Activated naive CD8-positive, alpha-beta T cell treated with anti-CD3 and anti-CD28 coated beads for 36 hours (primary cell): ENCODE measurements at places on chromosomes 5 and 9. TPM values are rescaled to one million over a fixed set of nuclear protein-coding genes. Genes with fewer than 3 reads are reported as not detected.

Gene RBM18
- total RNA-seq = 35.1 TPM

Gene MYOT
- total RNA-seq = not detected

DNA sequence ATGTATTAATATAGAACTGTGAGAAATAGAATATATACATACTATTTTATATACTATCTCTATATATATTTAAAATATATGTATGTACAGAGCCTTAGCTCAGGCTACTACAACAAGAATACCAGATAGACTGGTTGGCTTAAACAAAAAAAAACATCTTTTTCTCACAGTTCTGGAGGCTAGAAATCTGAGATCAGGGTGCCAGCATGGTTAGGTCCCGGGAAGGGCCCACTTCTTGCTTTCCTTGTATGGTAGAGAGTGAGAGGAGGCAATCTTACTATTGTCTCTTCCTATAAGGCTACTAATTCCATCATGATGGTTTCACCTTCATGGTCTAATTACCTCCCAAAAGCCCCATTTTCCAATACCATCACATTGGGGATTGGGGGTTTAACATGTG is 613.0 kb downstream of the ZNF608 start:
- no peak for DNase-seq

DNA sequence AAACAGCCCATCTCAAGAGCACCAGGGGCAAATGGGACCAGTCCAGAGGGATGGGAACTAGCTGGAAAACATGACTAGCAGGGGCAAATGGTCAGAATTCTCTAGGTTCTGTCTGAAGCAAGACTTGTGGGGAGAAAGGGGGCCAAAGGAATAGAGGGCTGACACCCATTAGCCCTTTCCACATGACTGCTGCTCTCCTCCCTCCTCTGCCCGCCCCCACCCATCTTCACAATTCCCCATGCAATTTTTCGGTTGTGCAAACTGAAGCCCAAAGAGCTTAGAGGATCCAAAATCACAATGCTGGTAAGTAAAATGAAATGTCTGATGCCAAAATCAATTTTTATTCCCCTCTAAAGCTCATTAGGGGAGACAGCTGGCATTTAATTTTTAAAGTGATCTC is 207.1 kb downstream of the DCP2 start:
- no peak for DNase-seq

DNA sequence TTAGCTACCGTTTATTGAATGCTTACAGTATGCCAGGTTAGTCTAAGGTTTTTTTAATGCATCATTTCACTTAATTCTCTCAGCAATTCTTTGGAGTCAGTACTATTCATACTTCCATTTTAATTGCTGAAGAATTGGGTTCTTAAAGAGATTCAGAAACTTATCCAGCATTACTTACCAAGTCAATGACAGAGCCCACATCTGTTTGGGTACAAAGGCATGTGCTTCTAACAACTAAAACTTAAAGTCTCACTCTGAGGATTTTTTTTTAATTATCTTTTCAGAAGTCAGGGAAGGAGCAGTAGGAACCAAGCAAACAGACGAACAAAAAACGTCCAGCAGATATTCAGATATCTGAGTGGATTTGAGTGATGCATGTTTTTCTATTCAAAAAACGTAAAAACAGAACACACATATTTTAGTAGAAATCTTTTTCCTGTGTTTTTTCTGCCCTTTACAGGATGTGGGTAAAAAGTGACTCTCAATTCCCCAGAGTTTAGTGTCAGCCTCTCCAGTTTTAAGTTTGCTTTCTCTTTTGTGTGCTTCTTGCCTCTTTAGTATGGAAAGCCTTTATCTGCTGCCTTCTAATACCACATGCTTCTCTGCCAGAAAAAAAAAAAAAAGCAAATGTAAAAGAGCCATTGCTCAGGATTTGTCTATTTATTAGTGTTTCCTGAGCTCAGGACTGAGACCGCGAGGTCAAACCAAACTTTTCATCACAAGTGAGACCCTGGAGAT is 118.0 kb downstream of the PRKACG start:
- DNase-seq = no peak

DNA sequence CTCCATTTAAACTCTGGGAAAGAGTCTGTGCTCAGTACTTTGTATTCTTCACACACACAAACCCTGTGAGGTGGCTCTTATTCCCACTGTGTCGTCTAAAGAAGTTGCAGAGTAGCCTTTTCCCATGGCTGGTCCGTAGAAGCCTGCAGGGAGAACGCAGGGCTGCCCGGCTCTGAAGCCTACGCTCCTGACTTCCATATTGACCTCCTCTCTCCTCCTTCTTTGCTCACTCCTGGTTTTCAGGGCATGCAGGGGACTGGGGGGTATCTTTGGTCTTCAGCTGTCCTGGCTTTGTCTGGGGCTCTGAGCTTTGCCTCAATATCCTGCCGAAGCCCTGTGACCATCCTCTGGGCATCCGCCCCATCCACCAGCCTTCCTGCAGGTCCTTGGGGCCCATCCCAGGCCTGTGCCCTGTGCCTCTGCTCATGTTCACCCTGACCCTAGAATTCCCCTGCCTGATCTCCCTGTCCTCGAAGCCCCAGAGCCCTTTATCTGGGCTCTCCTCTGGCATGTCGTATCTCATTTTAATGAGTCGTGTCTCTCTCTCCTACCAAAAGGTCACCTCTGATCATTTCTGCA is 83.8 kb upstream of the FSTL4 start:
- no peak for DNase-seq

GRCh38 chr5:159427180-159428012 is 97.1 kb upstream of the IL12B start:
- no peak for DNase-seq

DNA sequence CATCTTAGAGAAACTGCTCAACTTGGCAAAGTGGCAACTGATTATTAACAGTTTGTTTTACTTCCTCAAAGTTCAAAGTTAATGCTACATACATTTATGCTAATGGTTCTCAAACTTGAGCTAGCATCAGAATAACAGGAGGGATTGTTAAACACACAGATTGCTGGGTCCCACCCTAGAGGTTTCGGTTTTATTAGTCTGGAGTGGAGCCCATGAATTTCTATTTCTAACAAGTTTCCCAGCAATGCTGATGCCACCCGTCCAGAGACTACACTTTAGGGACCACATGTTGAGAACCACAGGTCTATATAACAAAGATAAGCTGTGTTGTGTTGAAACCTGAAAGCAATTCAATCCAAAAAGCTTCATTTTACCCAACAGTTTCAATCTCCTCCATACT is 95.3 kb downstream of the FBXW11 start:
- DNase-seq = no peak

DNA sequence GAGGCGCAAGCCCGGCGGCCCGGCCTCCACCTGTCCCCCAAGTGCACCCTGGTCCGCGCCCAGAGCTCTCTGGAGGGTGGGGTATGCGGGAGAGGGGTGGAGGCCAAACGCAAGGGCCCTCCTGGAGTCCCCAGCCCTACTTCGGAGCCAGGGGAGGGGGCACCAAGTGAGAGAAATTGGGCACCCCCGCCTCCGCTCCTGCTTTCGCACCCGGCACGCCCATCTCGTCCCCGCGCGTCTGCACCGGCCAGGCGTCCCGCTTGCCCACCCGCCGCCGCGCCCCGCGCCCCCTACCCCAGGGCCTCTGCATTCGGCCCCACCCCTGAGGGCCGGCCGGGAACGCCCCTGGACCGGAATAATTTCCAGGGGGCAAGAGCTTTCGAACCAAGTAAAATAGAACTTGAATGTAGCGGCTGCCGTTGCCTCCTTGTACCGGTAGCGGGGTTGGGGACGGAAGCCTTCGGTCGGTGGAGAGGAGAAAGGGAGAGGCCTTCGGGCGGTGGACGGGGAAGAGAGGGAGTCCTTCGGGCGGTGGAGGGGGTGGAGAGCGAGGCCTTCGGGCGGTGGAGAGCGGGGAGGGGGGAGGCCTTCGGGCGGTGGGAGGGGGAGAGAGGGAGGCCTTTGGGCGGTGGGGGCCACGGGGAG is 694 bp upstream of the PHPT1 start:
- DNase-seq = peak; percentile 58
